ENCODE measurements at places on chromosomes 2 and 18. TPM values are rescaled to one million over a fixed set of nuclear protein-coding genes. Genes with fewer than 3 reads are reported as not detected.

The FAM161A gene
- total RNA-seq: 29.8 TPM

The TNS1 gene
- 3.7 TPM for total RNA-seq

GRCh38 chr2:148586522-148587128 is 57.9 kb upstream of the EPC2 start:
- no peak for DNase-seq

- no peak for DNase-seq
Observed at GRCh38 chr2:207182911-207183310, 17.2 kb upstream of the KLF7 start.

- no peak for DNase-seq
Observed at GRCh38 chr2:136210455-136210805, 92.5 kb upstream of the CXCR4 start.
